ENCODE measurements at places on chromosomes 2 and 18.

DNA sequence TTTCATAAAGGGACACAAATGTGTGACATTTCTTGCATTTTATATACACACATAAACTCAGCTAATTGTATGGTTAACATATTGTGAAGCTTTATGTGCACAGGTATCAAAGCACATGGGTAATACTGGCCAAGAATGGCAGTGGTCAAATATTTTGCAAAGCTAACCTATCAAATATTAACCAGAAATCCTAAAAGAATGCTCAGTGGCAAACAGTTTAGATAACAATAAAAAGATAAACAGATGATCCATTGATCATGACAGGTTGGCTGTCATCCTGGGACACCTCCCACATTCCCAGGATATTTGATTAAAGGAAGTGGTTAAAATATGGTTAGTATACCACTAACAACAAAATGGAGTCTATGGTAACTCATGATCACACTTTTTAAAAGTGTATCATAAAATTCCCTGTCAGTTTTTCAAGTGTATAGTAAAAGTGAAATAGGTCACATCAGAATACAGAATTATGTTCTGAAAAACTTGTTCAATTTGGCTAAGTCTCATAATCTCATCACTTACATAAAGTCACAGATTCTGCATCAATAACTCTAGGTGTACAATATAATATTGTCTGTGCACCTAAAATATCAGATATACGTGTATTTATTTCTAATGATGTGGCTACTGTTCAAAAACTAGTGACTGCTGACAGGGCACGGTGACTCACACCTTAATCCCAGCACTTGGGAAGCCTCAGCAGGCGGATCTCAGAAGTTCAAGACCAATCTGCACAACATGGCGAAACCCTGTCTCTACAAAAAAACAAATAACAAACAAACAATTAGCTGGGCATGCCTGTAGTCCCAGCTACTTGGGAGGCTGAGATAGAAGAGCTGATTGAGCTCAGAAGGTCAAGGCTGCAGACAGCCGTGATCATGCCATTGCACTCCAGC is 48.9 kb downstream of the CDH2 start:
- DNase-seq, result peak; percentile 36

DNA sequence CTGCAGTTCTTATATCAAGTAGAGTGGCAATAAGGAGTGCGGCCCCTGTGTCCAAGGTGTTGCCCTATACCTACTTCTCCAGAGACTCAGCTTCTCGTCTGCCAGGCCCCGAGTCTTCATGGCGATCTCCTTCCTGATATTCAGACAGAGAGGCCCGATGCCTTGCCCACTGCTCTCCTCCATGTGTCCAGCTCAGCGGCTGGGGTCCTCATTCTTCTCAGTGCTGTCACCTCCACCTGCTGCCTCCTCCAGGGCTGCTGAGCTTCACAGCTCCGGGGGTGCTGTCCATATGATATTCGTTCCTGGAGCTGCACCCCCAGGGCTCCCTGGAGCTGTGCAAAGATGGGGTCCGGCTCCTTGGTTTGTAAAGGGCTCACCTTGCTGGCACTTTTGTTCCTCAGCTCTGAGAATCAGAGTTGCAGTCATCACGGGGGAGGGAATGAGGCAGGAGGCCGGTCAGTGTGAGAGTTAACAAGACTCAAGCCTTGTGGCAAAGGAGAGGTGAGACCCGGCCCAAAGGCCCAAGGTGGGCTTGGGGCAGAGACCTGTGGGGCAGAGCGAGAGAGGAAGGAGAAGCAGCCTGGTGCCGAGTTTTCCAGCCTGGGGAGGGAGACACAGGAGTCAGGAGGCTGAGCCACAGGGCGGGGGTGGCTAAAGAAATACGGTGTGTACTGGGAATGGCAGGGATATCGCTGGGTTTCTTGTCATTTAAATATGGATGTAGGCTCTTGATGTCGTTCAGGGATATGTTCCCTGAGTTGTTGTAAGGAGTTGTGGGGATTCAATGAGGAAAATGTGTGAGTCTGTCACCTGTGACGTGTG is 120.6 kb downstream of the CTIF start:
- DNase-seq, result no peak

- no peak for DNase-seq
Measured at GRCh38 chr2:98483257-98483861, 38.7 kb downstream of the INPP4A start.

- DNase-seq, result peak; percentile 82
Measured at GRCh38 chr2:58762176-58762781, 521.2 kb upstream of the FANCL start.

- DNase-seq, result no peak
Measured at GRCh38 chr2:7752291-7752690, 835.1 kb downstream of the RNF144A start.

DNA sequence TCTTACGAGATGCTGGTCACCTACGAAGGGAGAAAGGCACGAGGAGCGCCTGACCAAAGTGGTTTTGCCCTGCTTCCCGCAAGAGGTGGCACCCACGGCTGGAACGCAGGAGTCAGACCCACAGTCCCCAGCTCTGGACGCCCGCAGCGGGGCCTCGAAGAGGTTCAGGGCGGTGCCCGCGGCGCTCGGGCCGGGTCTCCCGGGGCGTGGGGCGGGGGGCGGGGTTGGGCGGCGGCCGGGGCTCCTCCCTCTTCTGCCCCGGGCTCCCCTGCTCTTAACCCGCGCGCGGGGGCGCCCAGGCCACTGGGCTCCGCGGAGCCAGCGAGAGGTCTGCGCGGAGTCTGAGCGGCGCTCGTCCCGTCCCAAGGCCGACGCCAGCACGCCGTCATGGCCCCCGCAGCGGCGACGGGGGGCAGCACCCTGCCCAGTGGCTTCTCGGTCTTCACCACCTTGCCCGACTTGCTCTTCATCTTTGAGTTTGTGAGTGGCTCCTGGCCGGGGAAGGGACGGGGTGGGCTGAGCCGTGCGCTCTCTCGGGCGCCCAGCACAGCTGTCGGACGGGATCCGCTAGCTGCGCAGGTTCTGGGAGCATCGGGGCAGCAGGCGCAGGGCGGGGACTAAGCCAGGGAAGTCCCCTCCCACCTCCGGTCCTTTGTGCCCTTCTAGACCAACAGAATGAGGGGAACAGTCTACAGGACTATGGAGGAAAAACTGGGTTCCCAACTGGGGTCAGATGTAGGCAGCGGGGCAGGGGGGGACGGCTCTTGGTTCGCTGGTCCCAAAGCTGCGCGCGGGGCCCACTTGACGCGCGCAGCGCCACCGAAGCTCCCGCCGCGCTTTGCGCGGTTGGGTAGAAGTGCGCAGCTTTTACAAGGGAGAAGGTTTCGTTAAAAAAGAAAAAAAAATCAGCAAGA is at the start of gene MAL:
Gene MAL, plus strand, starts transcription at position 303 of the 914 bp plus-strand sequence. Its CDS starts 85 bp downstream, at position 388.
- DNase-seq, result no peak

DNA sequence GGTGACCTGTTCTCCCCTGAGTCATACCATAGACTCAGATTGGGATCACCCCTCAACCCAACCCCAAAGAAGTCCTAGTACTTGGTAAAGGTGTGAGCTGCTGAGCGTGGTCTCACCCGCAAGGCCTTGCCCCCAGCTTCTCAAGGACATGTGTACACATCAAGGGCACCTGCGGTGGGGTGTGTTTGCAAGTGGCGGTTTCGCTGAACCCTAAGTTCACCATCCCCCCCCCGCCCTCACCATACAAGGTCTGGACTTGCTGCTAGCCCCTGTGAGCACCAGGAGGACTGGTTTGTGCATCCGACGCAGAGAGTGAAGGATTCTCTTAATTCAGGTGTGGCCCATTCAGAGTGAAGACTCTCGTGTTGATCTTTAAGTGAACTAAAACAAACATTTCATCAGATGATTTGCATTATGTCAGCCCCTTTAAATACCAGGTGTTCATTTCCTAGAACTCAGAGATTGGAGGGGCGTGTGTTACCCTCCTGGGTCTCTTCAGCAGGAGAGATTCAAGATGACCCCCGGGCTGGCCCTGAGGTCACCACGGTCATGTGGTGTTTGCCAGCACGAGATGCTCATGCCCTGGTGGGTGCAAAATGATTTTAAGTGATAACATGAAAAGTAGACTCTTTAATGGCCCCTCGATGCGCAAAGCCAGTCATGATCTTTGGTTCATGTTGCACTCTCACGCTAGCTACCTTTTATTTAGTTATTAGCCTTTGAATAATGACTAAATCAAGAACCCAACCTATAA is 27.8 kb downstream of the MTERF4 start:
- DNase-seq, result no peak

GRCh38 chr2:36770542-36771287 is 74.2 kb downstream of the VIT start:
- DNase-seq, result peak; percentile 48

- DNase-seq, result no peak
Measured at GRCh38 chr2:169513926-169514325, 4.4 kb downstream of the KLHL41 start.
